ENCODE measurements at places on chromosomes 2 and 18. TPM values are rescaled to one million over a fixed set of nuclear protein-coding genes. Genes with fewer than 3 reads are reported as not detected.

- DNase-seq = peak; percentile 38
Measured at GRCh38 chr2:41922177-41922576, 125.6 kb upstream of the PKDCC start.

CNOT11 gene
- total RNA-seq = 52.6 TPM

ZBTB7C gene
- total RNA-seq = 0.10 TPM

GRCh38 chr2:25316101-25316500, 25.6 kb downstream of the DNMT3A start:
- DNase-seq = no peak

Measured in MG63 (cell line).